ENCODE measurements at places on chromosomes 4 and X. TPM values are rescaled to one million over a fixed set of nuclear protein-coding genes. Genes with fewer than 3 reads are reported as not detected.

Gene BEX4
- 72.2 TPM for total RNA-seq

Gene FGD1
- 5.7 TPM for total RNA-seq

Gene PAGE2B
- not detected for total RNA-seq

GRCh38 chr4:72631296-72631695 is 62.3 kb upstream of the ADAMTS3 start:
- DNase-seq = no peak

DNA sequence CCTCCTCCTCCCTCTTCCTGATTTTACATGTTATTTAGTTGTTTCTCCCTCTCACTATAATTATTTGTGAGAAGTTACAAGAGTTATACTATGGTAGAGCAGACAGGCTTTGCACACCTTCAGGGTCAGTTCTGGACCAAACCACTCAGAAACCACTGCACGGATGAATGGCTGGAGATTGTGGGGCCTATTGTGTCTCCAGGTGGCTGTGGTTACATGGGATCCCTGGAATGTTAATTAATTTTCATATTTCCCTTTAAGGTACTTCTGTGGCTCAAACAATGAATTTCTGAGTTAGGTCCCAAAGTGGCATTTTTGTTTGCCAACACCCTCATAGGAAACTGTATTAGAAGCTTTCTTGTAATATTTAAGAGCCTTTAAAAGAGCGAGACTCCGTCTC is 151.9 kb downstream of the BMPR1B start:
- no peak for DNase-seq

GRCh38 chr4:108846568-108846967 is 83.7 kb upstream of the ETNPPL start:
- DNase-seq = no peak

Gene CSAG3
- total RNA-seq = not detected

GRCh38 chr4:8410066-8410625 is 30.4 kb downstream of the ACOX3 start:
- DNase-seq = no peak
